ENCODE measurements at places on chromosomes 1 and 21.

- peak; percentile 66 for DNase-seq
These were observed at the start of gene TARBP1 for GRCh38 chr1:234478481-234479309. TSS of gene TARBP1 (minus strand) at chr1:234479179. CDS start at chr1:234479103, 76 bp downstream.

DNA sequence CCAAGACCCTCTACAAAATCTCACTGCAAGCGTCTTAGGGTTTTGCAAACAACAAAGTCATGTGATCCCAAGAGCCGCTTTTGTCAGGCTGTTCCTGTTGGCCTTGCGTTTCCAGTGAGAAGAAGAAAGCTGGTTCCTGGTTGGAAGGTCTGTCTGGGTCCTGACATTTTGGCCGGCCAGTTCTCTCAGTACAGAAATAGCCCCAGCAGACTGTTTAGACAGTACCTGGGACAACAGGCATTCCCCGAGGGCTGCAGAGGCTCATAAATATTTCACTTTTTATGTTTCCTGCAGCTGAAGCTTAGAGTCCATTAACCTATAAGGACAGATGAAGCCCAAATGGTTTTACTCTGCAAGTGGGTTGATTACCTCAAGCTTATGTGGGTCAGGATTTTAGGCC, 8.6 kb downstream of the GPR137B start:
- no peak for DNase-seq

DNA sequence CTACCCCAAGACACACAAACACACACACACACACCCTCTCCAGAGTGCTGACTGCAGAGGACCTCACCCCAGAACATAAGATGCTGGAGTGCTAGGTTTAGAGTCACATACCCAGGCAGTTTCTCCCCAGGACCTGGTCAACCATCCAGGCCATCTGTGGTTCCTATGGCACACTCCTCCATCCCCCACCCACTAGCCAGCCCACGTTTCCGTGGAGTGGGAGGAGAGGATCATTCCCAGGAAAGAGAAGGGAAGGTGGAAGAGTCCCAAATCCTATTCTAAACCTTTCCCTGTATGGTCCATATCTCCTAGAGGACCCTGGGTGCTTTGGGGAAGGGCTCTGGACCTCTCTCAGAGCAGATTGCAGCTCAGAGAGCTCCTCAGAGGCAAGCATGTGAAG, 1.1 kb downstream of the KCNJ9 start:
- DNase-seq, result no peak

DNA sequence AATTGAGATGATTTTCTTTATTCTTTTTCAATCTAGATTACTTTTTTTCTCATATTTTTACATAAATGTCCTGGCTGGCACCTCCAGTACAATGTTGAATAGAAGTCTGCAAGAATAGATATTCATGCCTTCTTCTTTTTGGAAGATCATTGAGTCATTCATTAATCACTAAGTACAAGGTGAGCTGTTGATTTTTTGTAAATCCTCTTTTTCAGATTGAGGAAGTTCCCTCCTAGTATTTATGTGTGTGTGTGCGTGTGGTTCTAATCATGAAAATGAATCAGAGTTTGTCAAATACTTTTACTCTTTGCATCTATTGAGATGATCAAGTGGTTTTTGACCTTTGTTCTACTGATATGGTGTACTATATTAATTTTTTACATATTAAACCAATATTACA, 859.3 kb downstream of the KCNT2 start:
- no peak for DNase-seq

Measured in T-cell (primary cell).